ENCODE measurements at places on chromosomes 13 and 19.

DNA sequence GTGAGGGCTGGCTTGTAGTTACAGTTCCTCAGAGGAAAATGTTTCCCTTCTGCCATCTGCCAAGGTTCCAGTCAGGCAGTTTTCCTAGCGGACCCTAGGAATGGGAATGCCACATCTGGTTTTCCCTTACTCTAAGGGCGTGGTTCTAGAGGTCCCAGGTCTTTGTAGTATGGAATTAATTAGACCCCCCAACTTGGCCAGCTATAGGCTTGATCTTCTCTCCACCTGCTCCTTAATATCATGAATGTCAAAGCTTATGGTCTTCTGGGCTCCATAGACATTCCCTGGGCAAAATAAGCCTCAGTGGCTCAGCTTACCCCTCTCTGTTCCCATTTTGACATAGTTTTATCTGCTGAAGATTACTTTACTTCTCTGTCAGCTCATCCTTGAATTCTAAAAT is 70.0 kb downstream of the ZNF568 start:
- DNase-seq, result no peak

DNA sequence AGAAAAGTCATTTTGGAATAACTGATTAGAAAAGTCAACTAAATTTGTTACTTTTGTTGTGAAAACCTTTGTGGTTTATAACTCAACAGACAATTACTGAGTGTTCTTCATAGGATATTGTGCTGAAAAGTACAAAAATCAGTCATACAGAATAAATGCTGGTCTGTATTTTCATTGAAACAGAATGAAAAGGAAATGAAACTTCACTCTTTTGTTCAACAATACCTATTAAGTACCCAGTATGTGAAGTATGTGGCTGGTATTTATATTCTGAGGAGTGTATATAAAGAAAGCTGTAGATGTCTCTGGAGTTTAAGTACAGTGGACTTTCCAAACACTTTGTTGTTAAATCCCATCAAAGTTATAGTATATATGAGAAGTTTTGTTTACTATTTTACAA is 828.4 kb upstream of the ATXN8OS start:
- DNase-seq, result no peak

DNA sequence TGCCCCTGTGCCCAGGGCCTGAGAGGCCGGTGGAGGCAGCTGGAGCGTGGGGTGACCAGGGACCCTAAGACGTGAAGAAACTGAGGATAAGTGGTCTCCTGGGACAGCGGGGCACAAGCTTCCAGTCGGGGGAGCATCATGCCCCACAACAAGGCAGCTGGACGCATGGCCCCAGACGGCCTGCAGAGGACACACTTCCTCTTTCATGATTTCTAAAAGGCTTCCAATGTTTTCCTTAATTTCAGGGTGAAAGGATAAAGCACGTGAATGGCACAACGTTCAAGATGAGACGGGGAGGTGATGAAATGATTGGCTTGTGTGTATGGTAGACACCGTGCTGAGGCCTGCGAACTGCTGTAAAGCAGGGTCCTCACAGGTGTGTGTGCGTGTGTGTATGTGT is 20.2 kb upstream of the MYDGF start:
- DNase-seq, result no peak

DNA sequence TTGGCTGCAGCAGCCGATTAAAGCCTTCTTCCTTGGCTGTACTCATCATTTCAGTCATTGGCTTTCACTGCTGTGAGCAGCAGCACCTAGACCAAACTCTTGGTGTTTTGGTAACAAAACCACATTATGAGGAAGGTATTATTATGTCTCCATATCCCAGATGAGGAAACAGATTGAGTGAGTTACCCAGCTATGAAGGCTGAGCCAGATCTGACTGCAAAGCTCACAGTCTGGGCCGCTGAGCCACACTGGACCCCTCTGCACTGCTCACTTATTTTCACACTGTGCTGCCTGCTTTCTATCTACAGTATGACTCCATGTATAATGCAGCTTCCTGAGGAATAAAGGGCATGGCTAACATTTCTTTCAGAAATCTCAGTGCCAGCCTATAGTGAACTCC is 24.5 kb downstream of the CRYL1 start:
- DNase-seq, result no peak

- DNase-seq, result no peak
Observed at GRCh38 chr19:15123900-15124299, 16.7 kb downstream of the SYDE1 start.

- DNase-seq, result peak; percentile 74
Observed at GRCh38 chr19:49157445-49158224, at the start of gene TRPM4. TRPM4 (plus strand) TSS chr19:49157792; CDS start chr19:49157867, 75 bp downstream.

DNA sequence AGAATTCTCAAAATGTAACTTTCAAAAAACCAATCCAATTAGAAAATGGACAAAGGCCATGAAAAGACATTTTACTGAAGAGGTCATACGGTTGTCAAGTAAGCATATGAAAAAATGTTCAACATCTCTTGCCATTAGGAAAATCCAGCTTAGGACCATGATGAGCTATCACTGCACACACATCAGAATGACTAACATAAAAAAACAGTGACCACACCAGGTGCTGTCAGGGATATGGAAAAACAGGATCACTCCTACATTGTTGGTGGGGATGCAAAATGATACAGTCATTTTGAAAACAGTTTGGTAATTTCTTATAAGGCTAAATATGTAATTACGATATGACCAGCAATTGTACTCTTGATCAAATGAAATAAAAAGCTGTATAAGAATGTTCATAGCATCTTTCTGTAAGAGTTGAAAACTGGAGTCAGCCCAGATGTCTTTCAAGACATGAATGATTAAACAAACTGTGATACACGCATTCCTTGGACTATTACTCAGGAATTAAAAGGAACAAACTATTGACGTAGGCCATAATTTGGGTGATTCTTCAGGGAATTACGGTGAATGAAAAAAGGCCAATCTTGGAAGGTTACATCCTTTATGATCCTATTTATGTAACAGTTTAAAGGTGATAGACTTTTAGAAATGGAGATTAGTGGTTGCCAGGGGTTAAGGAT is 26.9 kb upstream of the RCBTB2 start:
- DNase-seq, result no peak

- no peak for DNase-seq
Observed at GRCh38 chr19:40217934-40218890, at the start of gene TTC9B. TTC9B (minus strand) TSS chr19:40218384; CDS start chr19:40218381, 3 bp downstream.

- DNase-seq, result no peak
Observed at GRCh38 chr19:32404933-32405430, 588 bp upstream of the DPY19L3 start.

- DNase-seq, result no peak
Observed at GRCh38 chr19:55080968-55081769, 5.5 kb downstream of the EPS8L1 start.

GRCh38 chr19:7526059-7526929 is 3.9 kb downstream of the MCOLN1 start:
- no peak for DNase-seq

DNA sequence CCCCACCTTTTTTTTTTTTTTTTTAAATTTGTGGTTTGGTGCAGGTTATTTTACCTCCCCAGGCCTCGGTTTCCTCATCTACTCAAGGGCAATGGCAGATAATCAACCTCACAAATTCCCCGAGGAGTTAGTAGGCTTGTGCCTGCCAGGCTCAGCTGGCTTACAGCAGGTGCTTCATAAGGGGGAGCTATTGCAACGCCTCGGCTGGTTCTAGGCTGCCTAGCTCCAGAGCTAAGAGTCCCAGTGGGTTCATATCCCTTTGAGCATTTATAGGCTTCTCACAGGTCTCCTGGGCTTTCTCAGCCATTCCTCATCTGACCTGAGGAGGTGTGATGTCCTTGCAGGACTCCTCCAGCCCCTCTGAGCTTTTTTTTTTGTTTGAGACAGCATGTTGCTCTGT is 10.6 kb downstream of the BCKDHA start:
- DNase-seq, result no peak

GRCh38 chr13:46571189-46571908 is 18.4 kb downstream of the LRCH1 start:
- no peak for DNase-seq

DNA sequence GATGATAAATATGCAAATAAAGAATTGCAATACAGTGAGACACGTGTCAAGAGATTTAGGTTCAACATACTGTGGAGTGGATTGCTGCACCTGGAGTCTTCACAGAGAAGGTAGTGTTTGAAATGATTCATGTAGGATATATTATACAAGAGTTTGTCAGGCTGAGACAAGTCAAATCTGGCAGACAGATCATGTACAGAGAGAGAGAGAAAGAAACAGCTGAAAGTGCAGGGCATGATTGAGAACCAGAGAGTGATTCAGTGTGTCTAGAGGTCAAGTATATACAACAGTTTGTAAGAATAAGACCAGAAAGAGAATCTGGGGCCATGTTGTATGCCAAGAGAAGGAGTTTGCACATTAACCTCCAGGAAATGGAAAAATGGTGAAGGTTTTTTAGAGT is 2.1 kb upstream of the VWA8 start:
- no peak for DNase-seq

DNA sequence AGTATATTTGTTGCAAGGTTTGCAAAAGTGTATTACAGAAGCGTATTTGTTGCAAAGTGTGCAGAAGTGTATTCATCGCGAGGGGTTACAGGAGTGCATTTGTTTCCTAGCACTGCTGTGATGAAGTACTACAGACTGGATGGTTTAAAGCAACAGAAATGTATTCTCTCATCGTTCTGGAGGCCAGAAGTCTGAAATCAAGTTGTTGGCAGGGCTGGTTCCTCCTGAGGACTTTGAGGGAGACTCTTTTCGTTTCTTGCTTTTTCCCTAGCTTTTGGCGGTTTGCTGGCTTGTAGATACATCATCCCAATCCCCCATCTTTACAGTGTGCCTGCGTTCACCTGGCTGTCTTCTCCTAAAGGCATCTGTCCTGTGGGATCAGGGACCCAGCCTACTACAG is 127.9 kb upstream of the USP29 start:
- no peak for DNase-seq

- DNase-seq, result no peak
Observed at GRCh38 chr13:20149762-20150161, 11.1 kb downstream of the GJA3 start.

DNA sequence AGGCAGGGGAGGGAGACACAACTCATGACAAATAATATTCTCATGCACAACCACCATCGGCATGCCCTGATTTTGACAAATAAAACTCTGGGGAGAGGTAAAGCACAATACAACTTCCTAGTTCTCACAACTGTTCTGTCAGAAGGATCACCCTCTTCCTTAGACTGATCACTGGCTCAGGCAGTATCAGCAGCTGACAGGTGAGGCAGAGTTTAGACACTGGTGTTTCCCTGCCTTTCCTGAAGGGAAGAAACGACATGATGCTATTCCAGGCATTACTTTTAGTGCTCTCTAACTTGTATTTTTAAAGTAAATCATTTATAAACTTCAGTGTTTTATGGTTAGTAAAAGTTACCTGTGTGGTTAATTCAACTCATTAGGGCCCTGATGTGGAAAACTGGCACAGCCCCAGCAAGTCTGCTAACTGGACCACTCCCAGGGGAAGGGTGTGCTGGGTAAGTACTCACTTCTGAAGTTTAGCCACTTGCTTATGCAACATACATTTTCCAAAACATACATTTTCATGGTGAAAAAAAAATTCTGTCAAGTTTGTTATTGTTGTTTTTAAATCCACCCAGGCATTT is 82.8 kb downstream of the CRYL1 start:
- DNase-seq, result no peak

DNA sequence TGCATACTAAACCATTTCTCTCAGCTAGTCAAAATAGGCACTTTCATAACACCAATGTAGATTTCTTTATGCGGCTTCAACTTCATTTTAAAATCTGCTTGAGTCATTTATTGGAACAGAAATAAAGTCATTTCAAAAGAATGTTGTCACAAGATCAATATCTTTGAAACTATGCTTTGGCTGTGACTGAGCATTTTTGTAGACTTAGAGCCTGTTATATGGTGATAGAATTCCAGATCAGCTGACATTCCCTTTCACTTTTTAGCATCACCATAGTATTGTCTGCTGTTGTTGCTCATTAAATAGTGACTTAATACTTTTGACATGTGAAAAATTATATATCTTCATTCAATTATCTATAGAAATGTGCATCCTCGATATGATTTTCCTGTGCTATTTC is 279.2 kb upstream of the PRR20A start:
- DNase-seq, result no peak

GRCh38 chr13:100473501-100474044 is 115.0 kb downstream of the GGACT start:
- no peak for DNase-seq

DNA sequence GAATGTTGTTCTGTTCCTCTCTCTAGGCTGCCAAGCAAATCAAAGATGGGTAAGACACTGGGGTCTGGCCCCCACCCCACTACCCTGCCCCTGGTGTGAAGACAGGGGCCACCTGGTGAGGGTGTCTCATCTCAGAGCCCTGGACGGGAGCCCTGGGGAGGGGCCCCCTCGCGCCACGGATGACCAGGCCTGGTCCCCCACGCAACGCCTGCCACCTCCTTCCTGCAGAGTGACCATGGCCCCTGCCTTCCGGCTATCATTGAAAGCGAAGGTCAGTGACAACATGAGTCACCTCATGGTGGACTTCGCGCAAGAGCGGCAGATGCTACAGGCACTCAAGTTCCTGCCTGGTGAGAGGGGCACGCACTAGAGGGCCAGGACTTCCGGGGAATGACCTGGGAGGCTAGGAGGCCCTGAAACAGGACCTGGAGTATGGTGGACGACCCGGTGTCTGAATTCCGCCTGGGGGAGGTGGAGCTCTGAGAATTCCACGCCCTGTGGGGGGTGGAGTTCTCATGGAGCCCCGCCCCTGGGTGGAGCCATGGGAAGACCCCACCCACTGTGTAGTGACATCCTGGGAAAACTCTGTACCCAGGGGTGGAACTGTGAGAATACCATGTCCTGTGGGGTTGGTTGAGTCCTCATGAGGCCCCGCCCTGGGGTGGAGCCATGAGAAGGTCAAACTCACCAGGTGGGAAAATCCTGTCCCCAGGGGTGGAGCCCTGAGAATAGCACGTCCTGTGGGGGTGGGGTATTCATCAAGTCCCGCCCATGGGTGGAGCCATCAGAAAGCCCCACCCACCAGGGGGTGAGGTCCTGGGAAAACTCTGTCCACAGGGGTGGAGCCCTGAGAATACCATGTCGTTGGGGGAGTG is 6.1 kb downstream of the FSD1 start:
- DNase-seq, result no peak

- DNase-seq, result no peak
Observed at GRCh38 chr19:15436012-15436825, 13.5 kb downstream of the WIZ start.

DNA sequence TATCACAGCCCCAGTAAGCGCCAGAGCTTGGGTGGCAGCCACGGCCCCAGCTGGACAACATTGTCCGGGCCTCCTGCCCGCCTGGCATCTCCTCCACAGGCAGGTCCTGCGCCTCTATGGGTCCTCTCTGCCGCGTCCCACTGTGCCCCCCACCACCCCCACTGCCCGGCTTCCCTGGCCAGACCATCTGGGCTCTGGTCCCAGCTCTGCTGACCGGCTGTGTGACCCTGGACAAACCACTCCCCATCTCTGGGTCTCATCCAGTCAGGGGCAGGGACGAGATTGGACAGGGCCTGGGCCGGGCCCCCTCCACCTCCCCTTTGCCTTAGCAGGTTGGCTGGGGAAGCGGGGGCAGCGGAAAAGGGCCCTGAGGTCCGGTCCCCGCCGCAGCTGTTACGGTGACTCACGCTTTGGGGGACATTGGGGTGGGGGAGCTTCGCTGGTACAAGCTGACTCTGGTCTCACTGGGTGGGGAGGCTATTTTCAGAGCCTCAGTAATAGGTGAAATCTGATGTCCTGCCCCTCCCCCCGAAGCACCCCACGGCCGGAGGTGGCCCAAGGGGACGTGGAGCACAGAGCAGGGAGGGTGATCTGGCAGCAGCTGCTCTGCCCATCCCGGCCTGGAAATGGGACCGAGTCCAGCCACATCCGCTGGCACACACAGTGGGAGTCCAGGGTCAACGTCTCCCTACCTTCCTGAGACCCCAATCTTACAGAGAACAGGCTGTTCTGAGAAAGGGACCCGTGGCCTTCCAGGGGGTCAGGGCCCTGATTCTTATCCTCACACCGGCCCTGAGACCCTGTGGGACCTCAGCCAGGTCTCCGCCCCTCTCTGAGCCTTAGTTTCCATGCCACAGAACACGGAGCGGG is 9.1 kb downstream of the NFIC start:
- no peak for DNase-seq
